Muscle of arm (tissue), 14 donors: ENCODE measurements at places on chromosomes 3 and 15.

DNA sequence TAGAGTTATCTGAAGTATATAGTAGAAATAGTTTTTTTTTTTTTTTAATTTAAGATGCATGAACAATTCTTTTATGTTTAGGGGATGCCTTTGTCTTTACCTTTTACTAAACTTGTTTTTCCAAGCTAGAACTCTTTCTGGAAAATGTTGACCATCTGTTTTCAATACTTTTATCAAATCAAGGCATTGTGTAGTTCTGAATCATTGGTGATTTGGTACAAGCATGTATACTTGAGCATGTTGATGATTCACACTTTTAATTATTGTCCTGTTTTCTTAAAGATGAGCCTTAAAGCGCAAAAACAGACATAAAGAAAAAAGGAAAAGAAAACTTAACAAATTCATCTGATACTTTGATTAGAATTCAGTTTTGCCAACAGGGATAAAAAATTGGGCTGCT, 28.3 kb downstream of the PDCD6IP start:
- no peak for DNase-seq

DNA sequence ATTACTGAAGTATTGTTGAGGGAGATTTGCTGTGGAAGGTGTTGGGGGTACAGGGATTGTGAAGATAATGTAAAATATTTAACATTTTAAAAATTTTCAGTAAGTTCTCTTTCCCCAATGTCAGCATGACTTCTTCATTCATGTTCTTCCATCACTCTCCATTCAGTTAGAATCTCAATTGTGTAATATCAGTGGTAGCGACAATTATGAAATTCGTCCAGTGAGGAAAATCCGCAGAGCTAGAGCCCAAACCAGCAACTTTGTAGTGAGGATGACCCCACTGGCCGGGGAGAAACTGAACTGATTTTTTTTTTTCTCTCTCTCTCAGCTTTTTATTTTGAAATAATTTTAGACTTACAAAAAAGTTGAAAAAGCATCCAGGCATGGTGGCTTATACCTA, 171.7 kb downstream of the PGPEP1L start:
- DNase-seq = no peak

- no peak for DNase-seq
These were observed 10.6 kb downstream of the RBMS3 start for GRCh38 chr3:29291260-29291981.

- no peak for DNase-seq
These were observed 265.6 kb upstream of the ATP11B start for GRCh38 chr3:182527745-182528144.

DNA sequence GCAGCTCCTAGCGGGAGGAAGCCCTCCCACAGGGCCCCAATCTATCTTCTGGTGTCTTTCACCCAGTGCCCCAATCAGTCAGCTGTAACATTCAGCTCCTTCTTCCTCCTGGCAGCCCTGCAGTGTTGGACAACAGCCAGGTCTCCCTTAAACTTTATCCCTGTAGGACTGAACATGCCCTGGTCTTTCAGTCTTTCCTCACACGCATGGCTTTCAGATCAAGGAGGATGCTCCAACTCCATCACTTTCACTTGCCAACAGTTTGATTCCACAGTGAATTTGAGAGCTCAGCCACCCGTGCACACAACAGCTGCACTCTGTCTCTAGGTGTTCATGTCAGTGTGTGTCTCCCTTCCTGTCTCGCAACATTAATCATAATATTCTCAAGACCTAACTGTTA, 28.5 kb upstream of the LRRC34 start:
- DNase-seq = no peak

DNA sequence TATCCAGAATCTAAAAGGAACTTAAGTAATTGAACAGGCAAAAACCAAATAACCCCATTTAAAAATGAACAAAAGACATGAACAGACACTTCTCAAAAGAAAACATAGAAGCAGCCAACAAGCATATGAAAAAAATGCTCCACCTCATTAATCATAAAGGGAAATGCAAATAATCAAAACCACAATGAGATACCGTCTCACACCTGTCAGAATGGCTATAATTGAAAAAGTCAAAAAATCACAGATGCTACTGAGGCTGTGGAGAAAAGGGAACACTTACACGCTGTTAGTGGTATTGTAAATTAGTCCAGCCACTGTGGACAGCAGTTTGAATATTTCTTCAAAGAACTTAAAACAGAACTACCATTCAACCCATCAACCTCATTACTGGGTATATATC, 220.7 kb downstream of the MEX3B start:
- no peak for DNase-seq

GRCh38 chr3:14298442-14298841, 104.0 kb upstream of the SLC6A6 start:
- DNase-seq = no peak

- peak; percentile 64 for DNase-seq
These were observed 249.1 kb downstream of the PLCL2 start for GRCh38 chr3:17133632-17134545.

DNA sequence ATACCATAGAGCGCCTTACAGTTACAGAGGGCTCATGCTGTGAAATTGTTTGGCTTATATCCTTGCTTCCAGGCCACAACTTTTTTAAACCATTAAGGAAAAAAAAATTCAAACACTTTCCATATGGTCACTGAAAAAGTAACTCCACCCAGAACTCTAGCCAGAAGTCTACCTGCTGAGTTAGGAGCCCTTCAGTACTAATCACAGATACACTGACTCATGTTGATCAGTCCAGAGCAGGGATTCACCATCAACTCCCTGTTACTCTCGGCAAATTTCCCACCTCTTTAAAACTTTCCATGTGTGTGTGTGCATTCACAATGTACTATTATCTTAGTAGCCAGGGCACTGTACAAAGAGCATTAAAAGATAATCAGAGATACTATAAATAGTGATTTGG, 372.8 kb downstream of the MAGI1 start:
- DNase-seq = no peak

DNA sequence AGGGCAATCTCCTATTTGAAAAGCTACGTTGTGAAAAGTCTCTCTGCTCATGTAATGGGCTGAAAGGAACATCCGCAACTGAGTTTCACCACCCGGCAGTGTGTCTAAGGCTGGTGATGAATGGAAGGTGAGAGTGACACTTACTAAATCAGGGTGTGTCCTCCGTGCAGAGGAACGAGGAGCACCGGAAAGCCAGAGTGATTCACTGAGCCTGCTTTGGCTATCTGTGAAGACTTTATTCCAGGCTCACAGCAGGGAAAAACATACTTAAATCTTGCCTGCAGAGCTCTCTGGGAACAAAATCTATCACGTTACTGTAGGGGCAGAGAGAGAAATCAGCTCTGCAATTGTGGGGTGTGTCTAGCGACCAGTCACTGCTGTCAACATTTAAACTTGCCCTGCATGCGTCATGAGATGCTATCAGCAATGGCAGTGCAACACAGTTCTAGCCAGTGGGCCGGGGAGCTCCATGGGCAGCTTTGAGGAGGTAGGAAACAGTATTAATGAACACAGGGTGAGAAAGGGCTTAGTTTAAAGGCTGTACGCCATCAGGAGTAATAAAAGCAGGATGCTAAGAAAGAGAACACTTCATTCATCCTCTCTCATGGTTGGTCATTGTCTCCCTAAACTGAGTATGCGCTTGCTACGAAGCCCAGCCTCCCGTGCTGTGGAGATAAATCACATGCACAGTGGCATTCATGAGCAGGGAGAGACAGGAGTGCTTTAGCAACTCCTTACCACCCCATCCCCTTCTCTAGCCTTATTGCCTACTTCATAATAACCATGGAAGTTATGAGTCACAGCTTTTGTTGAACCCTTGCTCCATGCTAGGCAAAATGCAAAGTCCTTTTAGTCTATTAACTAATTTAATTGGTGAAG, 542.7 kb upstream of the ADAMTS9 start:
- DNase-seq = no peak

DNA sequence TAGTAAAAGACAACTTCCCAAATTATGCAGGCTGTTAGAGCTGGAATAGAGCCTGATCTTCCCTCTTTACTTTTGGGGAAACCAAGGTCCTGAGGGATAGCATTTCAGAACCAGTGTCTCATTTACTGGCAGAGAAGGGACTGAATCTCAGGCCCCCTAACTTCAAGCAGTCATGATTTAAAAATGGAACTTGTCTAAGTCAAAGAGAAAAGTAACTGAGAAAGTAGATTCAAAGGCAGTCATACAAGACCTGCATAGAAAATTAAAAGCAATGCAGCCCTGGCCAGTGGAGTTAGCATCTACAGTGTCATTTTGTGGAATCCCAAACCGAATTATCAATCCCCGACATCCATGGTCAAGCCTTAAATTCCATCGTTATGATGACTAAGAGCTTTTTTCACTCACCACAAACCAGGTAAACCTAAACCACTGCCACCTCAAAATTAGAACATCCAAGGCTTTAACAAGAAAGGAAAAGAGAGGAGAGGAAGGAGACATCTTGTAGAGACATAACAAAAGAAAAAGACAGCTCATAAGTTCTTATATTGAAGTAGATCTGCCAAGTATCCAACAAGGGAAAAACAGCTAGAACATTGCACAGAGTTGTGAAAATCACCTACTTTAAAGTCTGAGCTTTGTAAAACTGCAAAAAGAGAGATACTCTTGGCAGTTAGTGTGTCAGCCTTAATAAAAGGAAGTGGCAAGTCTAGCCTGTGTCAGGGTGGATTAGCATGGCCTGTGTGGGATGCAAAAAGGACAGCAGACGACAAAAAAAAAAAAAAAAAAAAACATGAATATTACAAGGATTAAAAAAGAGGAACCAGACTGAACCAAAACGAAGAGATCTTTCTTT, 54.1 kb upstream of the CCR2 start:
- no peak for DNase-seq

GRCh38 chr15:75058127-75058905, 34.9 kb downstream of the PPCDC start:
- DNase-seq = no peak

- DNase-seq = no peak
These were observed 662.0 kb upstream of the CCDC54 start for GRCh38 chr3:106715286-106715685.

DNA sequence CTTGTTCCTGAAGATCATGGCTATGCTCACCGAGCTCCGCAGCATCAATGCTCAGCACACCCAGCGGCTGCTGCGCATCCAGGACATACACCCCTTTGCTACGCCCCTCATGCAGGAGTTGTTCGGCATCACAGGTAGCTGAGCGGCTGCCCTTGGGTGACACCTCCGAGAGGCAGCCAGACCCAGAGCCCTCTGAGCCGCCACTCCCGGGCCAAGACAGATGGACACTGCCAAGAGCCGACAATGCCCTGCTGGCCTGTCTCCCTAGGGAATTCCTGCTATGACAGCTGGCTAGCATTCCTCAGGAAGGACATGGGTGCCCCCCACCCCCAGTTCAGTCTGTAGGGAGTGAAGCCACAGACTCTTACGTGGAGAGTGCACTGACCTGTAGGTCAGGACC, 35.2 kb downstream of the NR1I2 start:
- no peak for DNase-seq

DNA sequence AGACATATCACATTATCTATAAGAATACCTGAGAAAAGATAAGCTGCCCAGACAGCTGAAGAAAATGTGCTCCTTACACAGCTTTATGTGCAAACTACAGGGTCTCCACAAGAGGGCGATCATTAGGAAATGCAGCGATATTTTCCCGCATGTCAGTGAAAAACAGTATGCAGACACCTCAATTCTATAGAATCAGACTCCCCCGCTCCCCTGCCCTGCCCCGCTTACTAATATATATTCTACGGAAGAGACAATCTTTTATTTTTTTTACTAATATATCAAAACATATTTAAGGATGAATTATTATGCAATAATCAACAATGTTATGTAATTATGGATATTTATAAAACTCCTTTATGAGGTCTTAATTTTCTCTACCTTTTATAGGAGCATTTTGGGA, 681.3 kb downstream of the ROBO1 start:
- peak; percentile 67 for DNase-seq

DNA sequence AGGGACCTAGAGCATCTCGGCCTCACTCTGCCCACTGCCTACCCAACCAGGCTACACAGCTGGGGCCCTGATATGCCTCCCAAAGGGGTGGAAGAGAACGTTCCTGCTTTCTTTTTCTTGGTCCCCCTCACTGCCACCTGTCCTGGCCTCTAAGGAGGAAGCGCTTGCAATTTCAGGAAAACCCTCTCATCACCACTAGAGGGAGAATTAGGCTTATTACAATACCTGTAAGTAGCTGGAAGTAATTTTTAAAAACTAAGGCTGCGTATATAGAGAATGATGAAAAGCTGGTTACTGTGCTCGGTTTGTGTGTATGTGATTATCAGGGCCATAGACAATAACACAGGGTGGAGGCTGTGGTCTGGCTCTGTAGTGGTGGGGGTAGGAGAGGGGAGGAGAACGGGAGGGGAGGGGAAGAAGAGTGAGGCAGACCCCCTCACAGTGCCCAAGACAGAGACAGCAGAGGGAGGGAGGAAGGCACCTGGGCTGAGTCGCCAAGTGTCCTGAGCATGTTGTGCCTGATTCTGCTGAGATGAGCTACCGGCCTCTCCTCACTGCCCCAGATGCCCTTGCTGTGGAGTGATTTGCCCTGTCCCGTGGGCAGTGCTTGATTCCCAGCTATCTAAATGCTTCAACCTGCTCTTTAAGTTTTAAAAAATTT, 3.3 kb downstream of the GABRG3 start:
- DNase-seq = peak; percentile 31

DNA sequence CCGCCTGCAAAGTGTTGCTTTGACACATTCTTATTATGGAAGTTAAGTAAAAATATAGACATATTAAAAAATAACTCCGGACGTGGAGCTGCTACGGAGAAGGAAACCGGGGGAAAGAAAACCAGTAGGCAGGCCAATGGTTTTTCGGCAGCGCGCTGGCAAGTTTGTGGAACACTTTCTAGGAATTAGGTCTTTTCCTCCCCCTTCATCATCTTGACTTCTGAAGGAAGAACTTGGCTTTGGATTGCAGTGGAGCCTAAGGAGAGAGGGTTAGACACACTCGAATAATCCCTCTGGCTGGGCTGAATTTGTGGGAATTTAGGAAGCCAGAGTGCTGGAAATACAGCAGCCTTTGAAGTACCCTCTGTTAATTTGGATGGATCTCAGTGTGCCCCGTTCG, 317 bp downstream of the ROBO2 start:
- DNase-seq = peak; percentile 16

DNA sequence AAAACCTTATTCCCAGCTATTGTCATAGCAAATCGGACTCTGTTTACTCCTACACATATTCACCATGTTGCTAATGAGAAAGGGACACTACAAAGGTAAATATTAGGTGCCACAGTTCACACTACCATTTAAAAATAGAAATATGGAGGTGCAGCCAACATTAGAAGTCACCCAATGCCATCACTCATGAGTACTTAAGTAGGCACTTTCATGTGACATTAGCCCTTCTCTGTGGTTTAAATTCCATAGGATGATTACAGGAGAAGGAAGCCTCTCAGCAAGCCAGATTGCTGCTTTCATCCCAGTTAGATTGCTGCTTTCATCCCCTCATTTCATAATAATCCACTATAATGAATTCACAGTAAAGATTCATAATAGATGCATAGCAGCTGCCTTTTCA, 376.8 kb upstream of the ALCAM start:
- DNase-seq = no peak
